ENCODE measurements at places on chromosomes 6 and 20.

DNA sequence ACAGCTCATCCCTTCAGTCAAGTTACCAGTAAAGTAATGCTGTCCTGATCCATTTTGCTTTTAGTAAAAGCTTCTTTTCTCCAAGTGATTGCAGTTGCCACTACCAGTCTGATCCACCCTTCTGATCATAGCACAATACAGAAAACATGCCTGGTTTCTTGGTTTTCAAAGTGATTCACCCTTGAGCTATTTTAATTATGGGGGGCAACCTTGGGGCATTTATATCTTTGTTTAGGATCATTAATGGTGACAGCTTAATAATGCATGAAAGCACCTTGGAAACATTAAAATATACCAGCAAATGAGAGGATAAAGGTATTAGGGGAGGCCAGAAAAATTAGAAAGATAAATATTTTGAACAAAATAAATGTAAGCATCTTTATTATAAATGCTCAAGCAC, 38.4 kb downstream of the LRRC1 start:
- DNase-seq = no peak

DNA sequence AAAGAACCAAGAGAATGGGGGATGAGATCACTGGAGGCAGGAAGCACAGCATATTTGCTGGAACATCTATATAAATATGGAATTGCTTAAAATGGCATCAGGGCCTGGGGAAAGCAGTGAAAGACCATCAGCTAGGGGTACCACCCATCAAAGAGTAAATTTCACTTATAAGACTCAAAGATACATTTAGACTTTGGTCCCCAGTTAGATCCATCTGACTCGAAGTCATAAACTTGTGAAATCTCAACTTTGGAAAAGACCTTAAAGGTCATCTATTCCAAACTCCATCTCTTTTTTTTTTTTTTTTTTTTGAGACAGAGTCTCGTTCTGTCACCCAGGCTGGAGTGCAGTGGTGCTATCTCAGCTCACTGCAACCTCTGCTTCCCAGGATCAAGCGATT, 109.8 kb downstream of the UNC5CL start:
- DNase-seq = no peak

- no peak for DNase-seq
These were observed 44.7 kb upstream of the ADGRF4 start for GRCh38 chr6:47653706-47654105.

DNA sequence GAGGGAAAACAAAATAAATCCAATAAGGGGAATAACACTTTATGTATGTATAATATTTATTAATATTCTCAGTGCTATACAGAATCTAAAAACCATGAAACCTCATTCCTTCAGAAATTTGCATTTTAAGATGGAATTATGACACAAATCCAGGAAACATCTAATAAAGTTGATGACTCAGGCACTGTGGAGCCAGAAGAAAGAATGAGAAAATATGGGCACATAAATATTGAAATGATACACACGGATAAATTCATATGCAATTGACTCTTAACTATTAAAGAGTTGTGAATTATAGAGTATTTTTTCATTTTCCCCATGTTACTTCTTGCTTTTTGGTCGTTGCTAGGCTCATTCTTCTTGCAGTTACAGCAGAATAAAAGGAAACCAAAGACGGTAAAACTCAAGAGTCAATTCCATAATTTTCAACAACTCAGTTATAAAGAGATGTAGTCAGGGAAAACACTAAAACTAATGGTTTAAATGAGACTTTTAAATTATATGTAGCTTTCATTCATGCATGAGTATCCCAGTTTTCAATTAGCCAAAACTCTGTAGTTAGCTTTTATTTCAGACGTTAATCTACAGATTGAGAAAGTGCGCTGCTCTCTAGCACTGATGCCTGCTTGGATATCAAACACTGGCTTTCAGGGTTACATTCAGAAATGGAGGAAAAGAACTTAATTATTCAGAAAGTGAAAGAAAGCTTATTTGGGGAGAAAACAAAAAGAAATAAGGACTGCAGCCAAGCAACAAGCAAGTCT, 95.4 kb downstream of the ADGRB3 start:
- no peak for DNase-seq

DNA sequence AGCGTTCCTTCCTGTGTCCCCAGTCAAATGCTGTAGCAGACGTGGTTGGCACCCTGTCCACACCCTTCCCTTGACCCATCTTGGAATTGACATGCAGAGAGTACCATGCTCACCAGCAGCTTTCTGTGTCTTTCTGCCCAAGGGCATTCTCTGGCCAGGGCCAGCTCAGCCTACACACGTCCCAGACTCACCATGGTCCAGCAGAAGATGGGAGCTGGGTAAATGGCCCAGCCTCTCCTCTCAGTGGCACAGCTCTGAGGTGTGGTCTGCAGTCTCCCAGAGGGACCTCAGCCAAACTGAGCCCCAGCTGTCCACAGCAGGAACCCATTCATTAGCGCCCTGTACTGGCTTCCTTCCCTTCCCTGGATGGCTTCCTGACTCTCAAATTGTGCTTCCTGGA, 31.1 kb upstream of the BLCAP start:
- DNase-seq = no peak

DNA sequence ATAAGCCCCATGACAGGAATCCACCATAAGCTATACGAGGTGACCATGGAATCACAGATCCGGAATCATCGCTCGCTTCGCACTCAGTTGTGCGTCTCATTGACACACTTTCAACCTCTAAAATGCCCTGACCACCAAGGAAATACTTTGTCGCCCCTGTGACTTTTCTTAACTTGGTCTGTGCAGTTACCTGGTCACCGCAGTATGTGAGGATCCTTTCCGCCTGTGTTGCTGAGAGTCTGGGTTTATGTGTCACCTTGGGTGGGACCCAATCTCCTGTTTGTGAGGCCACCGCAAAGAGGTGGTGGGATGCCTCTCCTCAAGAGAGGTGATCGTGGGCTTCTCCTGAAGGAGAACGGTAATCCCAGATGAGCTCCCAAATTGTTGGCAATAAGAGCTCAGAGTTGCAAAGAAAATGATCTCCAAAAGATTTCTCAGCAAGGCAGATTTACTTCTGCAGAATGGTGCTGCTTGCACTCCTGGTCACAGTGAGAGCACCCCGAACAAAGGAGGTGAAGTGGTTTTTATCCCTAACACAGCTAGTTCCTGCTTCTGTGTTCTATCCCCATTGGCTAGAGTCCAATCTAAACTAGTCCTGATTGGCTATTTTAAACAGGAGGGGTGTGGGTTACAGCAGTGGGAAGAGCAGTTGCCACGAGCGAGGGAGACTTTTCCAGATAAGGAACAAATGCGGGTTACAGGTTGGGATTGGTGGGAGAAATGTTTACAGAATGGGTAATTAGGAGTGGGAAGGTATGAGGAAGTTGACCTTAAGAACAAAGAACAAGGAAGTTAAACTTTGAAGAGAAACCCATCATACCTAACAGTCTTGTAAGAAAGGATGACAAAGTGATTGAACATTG, 9.1 kb upstream of the ZNFX1 start:
- no peak for DNase-seq

- no peak for DNase-seq
These were observed 5.8 kb downstream of the APOBEC2 start for GRCh38 chr6:41058783-41059181.

DNA sequence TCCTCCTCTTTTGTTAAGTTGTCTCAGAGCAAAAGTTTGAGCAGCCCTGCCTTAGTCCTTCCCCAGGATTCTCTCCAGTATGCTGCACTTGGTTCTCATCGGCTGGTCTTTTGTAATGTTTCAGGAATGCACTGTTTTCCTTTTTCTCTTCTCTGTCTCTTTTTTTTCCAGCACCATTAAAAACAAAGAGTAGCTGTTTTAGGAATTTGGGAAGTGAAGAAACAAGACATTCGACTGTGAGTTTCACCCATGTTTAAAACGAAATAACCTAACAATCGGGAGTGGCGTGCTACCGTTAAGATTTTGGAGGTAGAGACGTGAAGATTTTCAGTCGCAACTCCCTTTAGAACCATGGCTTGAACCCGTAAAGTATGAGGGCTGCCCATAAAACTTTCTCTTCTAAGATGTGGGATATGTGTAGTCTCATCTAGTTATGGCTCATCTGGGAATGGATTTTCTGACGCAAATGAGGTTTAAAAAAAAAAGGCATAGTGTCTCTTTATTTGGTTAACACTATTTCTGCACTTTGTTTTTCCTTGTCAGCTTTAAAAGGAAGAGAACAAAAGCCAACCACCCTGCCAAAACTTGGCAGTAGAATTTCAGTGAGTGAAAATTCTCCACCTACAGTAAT, 35.9 kb upstream of the RAB23 start:
- DNase-seq = no peak

DNA sequence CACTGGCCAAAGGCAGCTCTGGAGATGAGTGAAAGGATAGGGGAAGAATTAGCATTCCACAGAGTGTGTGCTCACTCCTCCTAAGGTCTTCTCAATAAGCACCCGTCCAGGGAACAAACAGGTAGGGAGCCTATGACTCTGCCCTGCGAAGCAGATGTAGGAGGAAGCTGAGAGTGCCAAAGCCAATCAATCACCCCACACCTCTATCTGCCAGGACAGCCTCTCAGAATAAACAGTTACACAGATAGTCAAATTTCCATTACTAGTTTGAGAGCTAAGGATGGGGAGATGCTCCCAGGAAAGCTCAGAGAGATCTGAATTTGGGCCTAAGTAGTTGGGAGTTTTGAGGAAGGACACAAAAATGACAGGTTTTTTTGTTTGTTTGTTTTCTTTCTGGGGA, 40.5 kb upstream of the SLA2 start:
- DNase-seq = no peak

DNA sequence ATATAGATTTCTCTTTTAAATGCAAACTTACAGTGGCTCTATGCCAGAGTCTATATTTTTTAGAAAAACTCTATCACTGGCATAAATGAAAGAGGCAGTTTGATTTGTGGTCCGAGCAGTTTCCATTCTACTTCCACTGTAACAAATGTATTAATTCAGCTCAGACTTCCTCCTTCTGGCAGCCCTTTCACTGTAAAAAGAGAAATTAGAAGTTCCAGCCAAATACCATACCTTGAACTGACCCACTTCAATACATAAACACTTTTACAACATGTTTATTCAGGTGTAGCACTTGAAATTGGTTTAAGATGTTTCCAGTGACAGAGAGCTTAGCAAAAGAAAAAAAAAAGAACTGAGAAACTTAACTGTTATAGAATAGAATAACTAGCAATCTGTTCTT, 99.3 kb downstream of the BMP5 start:
- DNase-seq = no peak

GRCh38 chr20:7207186-7207798, 439.8 kb downstream of the BMP2 start:
- no peak for DNase-seq

DNA sequence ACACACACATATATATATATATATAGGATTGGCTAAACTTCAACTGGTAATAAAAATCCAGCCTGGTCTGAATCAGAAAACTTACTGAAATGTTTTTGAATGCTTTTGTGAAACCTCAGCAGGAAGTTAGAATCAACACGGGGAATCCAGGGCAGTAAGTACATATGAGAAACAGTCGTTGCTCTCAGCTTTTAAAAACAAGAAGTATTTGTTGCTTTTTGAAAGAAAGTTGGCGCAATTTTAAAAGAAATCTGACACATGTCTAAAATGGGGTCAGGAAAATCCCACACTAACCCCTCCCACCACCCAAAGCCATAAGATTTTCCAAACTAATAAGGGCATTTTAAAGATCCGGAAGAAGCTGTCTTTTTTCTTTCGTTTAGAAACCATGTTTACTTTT, 11.5 kb upstream of the CCDC170 start:
- no peak for DNase-seq

DNA sequence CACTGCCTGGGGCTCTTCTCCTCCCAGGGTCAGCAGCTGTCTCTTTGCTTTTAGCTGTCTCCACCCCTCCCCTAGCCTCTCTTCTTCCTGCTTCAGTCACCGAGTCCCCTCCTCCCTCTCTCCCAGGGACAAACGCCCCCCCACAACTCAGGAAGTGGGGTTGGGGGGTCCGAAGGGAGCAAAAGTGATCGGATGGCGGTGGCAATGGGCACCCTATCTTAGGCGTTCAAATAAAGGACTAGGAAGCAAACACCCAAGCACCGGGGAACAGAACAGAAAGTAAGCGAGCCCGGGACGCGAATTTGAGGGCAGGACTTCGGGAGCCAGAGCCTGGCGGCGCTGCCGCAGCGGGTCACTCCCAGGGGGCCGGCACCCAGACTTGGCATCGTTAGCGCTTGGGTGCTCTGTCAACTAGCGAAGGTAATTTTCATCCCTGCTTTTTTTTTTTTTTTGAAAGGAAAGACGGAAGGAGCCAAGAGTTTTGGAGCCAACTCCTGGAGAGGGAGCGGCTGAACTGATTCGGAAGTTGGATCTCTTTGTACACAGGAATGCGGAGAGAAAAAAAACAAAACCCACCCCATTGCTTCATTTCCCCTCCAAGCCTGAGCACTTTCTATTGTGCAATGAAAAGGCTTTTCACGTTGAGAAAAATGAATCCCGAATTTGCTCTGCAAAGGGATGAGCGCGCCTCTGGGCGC, 815 bp upstream of the ITPR3 start:
- DNase-seq = no peak

- no peak for DNase-seq
These were observed 4.6 kb upstream of the NAA20 start for GRCh38 chr20:20012541-20012940.

GRCh38 chr6:116059713-116060571, 749 bp downstream of the FRK start:
- DNase-seq = no peak
